Fibroblast of skin of right quadriceps (primary cell): ENCODE measurements at places on chromosomes 4 and X.

GRCh38 chr4:37715889-37716402 lies 29.8 kb upstream of the RELL1 start:
- peak; percentile 40 for DNase-seq

DNA sequence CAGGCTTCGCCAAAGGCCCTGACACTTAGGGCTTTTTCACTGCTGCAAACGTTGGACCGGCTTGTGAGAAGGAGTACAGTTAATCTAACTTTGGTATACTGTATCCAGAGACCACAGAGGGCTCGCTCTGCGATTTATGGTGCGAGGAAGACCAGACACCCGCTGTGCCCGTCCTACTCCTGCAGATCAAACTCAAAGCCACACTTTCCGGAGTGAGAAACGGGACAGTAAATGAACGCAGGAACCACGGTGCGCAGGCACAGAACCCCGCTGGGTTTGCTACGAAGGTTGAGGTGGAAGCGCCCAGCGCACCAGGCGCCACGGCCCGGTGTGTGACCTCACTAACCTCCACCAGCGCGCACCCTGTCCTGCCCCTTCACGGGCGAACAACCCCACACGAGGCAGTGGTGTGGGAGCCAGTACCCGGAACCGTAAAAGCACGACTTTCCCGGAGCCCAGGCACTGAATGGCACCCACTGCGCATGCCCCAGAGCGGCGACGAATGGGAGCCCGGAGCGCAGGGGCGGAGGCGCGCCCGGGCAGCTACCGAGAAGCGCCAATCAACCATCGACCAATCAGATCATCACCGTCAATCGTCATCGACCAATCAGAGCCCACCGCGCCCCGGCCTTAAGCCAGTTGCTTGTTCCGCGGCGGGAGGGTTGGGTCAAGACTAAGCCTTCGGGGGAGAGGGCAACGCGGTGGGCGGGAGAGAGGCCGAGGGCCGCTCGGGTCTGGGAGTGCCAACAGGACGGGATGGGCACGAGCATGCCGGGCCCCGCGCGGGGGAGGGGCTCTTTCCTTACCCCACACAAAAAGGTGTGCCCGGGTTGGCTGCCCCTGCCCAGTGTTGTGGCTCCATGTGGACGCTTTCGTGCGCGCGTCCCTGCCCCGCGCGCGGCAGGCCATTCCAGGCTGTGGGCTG lies 21.3 kb upstream of the WDR45 start:
- peak; percentile 88 for DNase-seq

DNA sequence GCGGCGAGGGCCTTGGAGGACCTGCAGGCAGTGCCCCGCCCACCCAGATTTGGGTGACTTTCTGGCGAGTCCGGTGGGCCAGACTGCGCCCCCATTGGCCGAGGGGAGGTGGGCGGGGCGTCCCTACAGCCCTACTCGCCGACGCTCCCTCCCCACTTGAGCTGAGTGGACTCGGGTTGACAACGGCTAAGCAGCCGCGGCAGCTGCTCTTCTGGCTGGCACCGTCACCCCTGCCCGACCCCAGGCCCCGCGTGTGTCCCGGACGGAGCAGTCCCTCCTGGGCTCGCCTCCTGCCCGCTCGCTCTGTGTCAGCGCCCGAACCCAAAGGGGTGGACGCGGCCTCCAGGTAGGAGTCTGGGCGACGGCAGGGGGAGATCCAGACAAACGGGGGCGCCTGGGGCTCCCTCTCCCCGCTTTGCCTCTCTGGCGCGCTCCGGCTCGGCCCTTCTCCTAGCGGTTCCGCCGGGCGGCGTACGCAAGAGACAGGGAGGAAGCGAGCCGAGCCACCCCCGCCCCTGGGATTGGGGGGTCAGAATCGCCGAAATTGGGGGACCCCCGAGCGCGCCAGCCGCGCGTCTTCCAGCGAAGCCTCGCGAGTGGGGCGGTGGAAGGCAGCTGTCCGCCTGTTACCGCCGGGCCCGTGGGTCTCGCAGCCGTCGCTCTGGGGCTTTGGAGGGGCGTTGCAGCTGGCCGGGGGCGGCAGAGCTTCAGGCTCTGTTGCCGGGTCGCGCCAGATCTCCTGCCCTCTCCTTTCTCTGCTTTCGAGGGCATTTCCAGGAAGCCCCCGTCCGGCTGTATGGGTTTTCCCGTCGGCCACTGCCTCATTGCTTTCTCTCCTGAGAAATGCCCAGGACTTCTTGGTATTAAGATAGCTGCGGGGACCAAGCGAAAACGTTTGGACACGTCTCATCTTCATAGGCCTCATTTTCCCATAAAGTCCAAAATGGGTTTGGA lies 46.3 kb downstream of the STARD8 start:
- DNase-seq, result peak; percentile 53

- DNase-seq, result no peak
Observed at GRCh38 chr4:96698831-96699230, 858.9 kb downstream of the PDHA2 start.

GRCh38 chr4:1009542-1010394 lies 1.7 kb upstream of the FGFRL1 start:
- peak; percentile 58 for DNase-seq

- DNase-seq, result no peak
Observed at GRCh38 chrX:56569378-56570057, 6.1 kb downstream of the UBQLN2 start.

DNA sequence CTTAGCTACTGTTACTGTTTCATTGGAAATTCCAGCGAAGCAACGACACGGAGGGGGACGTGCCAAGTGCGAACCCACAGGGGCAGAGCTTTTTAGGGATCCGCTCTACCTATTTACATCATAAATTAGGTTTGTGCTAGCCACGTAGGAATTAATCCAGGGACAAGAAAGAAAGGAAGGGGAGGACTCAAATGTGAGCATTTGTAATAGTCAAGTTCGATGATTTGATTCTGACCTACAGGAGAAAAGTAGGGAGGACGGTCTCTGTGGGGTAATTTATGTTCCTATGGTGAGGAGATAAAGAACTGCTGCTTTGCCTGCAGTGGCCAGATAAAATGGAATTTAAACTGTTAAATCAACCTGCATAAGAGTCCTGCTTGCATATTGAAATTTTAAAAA lies 1.7 kb downstream of the INTS6L start:
- DNase-seq, result no peak
